Neuronal stem cell (in vitro differentiated cells): ENCODE measurements at places on chromosomes 7 and 10.

GRCh38 chr7:151198945-151199848 lies 11.1 kb downstream of the H2BK1 start:
- no peak for DNase-seq

DNA sequence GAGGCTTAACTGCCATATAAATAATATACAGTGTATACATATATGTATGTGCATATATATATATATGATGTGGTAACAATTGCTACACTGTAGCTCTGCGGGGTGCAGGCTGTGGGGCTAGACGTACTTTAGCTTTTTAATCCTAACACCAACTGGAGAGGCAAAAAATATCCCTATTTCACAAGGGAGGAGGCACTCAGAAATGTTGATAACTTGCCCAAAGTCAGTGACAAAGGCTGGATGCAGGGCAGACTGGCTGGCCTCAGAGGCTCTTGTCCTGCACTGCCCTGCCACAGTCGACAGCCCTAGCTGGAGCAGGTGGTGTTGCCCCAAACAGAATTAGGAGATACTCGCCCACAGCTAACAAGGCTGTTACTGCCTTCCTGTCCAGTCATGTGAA lies 1.5 kb upstream of the RELN start:
- no peak for DNase-seq

DNA sequence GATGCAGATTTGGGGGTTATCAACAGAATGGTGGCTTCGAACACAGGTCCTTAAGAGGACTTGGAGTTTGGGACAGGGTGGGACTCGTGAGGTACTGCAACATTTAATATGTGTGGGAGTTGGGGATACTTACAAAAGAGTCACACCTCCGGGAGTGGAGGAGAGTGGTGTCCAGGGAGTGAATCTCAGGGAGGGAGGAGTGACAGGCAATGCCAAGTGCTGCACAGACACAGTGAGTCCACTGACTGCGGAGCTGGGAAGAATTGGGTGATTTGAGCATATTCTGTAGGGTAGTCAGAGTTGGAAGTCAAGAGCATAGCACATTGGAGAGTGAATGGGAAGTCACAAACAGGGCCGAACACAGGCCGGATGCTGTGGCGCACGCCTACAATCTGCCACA lies 5.1 kb downstream of the UBE3C start:
- no peak for DNase-seq

GRCh38 chr7:133536450-133536849 lies 283.6 kb downstream of the EXOC4 start:
- no peak for DNase-seq

GRCh38 chr10:99527526-99528493 lies 4.9 kb upstream of the NKX2-3 start:
- DNase-seq: no peak

DNA sequence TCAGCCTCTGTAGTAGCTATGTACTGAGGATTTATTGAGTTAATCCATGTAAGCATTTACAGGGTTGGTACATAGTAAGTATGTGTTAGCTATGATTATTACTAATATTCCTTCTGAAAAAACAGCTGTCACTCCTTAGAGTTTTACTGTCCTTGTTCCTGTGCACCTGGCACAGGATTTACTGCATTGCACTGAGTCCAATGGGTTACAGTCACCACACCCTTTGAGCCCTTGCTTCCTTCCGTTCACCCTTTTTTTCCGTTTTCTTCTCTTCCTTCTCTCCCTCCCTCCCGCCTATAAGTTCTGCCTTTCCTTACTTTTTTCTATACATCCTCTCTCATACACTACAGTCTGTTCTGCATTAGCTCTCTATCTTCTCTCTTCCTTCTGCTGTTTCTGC lies 12.5 kb upstream of the CDK6 start:
- DNase-seq: no peak

DNA sequence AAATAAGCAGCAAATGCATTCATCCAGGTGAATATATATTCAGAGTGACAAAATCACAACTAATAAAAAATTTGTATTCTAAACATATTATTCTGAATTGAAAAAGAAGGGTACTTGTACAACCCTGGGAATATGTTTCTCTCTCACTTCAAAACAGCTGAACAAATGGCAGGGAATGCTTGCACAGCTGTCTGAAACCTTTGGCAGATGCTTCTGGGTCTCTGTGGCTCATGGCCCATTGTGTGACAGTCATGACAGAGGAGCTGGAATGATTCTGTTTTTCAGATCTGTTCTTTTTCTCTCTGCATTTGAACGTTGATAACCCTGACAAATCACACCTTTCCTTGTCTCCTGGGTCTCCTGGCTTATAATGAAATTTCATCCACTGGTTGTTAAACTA lies 275.7 kb upstream of the FZD1 start:
- no peak for DNase-seq

DNA sequence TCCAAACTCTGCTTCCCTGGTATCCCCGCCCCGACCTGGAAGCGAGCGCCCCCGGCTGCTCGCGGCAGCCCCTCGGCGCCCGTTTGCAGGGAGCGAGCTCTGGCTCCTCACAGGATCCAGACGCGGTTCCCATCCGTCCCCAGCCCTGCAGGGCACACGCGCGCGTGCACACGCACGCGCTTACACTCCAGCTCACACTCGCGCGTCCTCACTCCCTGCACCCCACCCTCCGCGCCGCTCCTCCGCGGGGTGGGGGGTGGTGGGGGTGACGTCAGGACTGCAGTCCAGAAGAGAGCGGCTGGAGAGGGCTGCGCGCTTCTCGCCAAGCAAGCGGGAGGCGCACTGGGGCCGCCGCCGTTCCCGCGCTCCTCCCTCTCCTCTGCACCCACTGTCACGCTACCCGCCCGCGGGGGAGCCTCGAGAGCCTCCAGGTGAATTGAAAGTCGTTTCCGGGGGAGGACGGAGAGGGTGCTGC lies 255.6 kb downstream of the OTUD1 start:
- peak; percentile 58 for DNase-seq

DNA sequence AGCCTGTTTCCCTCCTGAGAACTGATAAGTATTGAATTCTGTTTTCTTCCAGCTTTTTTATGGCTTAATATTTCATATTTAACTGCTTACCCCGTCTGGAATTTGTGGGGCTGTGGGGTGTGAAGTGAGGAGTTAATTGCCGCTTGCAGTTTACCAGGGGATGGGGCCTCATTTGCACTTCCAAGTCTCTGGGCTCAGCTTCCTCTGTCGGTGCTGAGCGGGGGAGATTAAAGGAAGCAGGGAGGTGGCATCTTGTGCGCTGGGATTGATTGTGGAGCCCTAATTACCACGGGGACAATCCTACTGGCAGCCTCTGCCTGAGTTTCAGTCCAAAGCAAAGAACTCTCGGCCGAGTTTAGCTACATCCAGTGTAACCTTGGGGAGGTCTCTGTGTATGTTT lies 33.4 kb downstream of the ELFN1 start:
- DNase-seq: no peak

- DNase-seq: no peak
These were observed 356.8 kb downstream of the GLRX3 start for GRCh38 chr10:130493021-130493420.

- peak; percentile 75 for DNase-seq
These were observed 1.9 kb downstream of the INA start for GRCh38 chr10:103278862-103279298.

GRCh38 chr7:130371046-130371445 lies 9.2 kb upstream of the CPA1 start:
- no peak for DNase-seq

DNA sequence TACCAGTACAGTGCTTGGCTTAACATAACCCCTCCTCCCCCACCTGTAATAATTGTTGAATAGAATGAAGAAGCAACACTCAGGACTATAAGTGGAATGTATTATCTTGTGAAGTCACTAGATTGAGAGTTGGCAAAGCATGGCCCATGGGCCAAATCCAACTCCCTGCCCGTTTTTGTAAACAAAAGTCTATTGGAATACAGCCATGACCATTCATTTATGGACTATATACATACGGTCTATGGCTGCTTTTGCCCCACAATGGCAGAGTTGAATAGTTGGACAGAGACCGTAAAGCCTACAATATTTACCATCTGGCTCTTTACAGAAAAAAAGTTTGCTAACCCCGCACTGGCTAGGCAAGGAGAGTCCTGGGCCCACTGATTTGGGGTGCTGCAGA lies 48.1 kb upstream of the CYCS start:
- no peak for DNase-seq

DNA sequence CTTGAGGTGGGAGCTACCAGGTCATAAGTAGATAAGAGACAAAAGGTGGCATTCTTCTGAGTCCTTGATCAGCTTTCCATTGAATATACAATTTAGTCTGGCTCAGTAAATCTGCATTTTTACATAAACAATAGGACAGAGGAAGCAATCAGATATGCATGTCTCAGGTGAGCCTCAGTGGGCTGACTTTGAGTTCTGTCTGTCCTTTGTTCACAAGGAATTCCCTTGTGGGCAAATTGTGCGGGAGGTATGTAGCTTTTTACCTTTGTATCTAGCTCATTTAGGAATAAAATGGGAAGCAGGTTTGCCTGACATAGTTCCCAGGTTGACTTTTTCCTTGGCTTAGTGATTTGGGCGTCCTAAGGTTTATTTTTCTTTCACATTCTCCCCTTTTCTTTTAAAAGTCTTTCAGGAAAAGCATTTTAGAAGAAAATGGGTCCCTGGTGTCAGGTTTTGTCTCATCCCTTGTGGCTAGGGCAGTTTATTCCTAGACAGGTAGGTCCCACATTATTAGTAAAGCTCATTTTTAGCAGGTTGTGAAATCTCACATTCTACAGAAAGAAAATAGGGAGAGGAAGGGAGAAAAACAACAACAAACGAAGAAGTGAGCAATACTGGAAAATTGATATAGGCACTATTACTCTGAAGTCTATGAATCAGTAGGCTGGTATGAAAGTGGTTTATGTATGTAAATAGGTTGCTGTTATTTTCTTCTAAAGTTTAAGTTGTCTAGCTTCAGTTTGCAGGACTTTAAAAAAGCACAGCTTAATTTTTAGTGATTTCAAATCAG lies 16.5 kb downstream of the SPAM1 start:
- DNase-seq: no peak

GRCh38 chr10:34254596-34254995 lies 560.5 kb downstream of the PARD3 start:
- DNase-seq: no peak

DNA sequence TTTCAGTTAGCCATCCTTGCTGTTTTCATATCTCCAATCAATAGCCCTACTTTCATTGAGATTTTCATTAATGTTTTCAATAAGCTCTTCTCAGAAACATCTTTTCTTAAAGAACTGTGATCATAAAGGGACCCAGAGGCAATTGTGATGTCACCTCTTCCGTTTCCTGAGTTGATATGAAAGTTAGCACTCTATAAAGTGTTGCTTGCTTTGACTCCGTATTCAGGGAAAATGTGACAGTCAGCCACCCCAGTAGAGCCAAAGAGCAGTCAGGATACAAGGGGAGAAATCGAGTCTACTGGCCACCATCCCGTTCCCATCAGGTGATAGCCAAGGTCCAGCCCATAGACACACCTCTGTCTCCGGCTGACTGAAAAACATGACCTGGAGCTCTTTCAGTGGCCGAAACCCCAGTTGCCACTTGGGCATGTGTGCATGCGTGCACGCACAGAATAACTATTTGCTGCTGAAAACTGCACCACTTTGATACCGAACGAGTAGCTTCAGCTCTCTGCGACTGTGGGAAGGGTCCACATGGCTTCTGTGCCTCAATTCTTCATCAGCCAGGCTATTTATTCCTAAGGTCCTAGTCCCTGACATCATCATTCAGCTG lies 291.4 kb downstream of the USP6NL start:
- no peak for DNase-seq

DNA sequence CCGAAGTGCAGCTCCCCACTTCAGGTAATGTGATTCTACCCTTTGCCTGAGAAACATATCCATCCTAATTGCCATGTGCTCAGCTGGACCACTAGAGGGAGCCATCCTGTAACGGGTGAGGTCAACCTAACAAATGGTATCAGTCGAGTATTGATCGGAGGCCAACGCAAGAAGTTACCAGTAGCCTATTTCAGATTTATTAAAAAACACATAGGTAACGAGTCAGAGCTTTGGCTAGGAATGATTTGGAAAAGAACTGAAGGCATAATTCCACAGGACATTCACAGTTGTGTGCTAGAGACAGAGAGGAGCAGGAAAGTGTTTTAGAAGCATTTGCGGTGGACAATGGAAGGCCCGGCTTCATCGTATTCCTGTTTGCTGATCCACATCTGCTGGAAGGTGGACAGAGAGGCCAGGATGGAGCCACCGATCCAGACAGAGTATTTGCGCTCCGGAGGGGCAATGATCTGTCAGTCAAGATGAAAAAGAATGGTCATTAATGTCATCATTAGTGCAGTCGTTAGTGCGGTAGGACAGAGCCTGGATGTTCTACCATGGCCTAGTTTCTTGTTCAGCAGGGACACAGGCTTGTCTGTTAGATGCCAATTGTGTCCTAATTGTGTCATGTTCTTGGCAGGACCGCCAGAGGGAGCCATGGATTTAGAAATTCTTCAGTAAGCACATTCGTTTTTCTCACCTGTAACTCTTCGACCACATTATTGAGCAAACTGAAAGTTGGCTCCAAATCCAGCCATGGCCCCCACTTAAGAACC lies 17.5 kb downstream of the ACTA2 start:
- peak; percentile 65 for DNase-seq

DNA sequence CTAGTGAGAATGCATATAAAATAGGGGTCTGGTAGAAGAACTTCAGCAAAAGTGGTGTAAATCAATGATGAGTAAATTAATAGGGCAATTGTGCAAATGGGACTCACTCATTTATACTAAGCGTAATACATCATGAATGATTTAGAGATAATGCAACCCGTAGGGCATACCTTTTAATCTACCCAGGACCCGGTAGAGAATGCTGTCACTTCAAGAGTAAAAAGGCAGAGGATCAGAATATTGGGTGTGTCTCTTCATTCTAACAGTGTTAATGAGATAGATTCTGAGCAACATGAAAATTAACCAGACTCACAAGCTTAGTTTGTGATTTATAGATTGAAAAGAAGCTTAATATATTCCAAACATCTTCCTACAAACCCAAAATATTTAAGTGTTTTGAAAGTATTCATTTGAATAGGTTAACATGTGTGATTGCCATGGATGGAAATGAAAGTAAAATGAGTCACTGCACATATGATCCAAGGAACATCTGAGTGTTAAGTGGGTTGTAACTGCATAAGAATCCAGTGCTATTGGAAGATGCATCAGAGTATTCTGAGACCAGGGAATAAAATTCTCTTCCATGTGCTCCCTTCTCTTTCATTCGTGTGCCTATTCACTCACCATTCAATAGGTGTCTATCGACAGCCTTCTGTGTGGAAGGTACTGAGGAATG lies 690.6 kb downstream of the AUTS2 start:
- no peak for DNase-seq

GRCh38 chr7:52085610-52086009 lies 769.0 kb upstream of the COBL start:
- DNase-seq: no peak

GRCh38 chr10:111874576-111874975 lies 309.0 kb downstream of the GPAM start:
- DNase-seq: no peak
